ENCODE measurements at places on chromosomes 13 and 19.

- DNase-seq, result no peak
These were observed 8.8 kb downstream of the SYDE1 start for GRCh38 chr19:15115762-15116615.

- DNase-seq, result peak; percentile 7
These were observed 330.3 kb upstream of the MIR17HG start for GRCh38 chr13:91017031-91017668.

GRCh38 chr13:95568131-95568530 is 15.6 kb downstream of the CLDN10 start:
- DNase-seq, result no peak

- no peak for DNase-seq
These were observed 11.1 kb downstream of the PDE4A start for GRCh38 chr19:10431254-10431942.

- no peak for DNase-seq
These were observed 16.0 kb downstream of the SLC1A5 start for GRCh38 chr19:46772170-46773017.

GRCh38 chr19:13408889-13409518 is 97.3 kb downstream of the CACNA1A start:
- no peak for DNase-seq

- no peak for DNase-seq
These were observed 17.6 kb upstream of the MIER2 start for GRCh38 chr19:362154-362553.

DNA sequence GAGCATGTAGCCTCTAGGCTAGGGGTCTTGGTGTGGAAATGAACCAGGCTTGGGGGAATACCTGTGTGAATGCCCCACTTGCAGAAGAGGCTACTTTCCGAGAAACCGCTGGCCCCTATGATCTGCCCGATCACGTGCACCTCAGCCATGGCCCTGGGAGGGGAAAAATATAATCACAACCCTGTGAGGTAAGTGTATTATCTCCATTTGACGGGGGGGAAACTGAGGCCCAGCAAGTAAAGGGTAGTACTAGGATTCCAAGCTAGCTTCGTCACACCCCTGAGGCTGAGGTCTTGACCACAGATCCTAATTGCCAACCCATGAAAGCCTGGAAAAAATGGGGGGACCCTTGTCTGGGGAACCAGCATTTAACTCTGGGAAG is 587 bp downstream of the B9D2 start:
- DNase-seq, result no peak

DNA sequence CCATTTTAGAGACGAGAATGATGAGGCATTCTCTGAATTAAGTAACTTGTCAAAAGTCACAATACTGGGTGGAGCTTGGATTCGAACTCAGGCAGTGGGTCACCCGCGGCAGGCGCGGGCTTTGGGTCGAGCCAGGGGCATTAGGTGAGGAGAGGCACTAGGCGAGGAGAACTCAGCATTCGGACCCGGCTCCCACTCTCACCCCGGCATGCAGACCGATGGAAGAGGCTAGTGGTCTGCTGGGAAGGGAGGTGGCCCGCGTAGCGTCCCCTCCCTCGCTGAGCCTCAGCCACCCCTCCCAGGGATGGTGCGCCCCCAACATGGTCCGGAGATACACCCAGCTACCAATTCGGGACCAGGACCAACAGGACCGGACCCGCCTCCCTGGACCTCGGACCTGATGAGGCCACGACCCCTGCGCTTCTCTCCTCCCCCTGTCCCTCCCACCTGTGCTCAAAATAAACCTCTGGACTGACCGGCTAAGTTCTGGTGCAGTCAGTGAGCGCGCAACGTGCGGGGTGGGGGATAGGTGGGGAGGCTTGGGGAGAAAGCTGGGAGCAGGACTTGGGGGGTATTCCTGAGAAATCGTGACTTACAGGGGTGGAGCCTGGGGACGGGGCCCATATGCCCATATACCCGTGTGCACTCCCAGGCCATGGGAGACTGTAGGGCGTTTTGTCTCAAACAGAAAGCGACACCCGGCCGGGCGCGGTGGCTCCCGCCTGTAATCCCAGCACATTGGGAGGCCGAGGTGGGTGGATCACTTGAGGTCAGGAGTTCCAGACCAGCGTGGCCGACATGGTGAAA is 1.3 kb upstream of the SNAPC2 start:
- no peak for DNase-seq
